OCI-LY7 (cell line): ENCODE measurements at places on chromosomes 16 and 17. TPM values are rescaled to one million over a fixed set of nuclear protein-coding genes. Genes with fewer than 3 reads are reported as not detected.
A peak's percentile ranks its signal among the peaks of the same experiment; 100 is the strongest.

The MAP3K14 gene
- 21.2 and 22.8 TPM in 2 replicates for total RNA-seq

DNA sequence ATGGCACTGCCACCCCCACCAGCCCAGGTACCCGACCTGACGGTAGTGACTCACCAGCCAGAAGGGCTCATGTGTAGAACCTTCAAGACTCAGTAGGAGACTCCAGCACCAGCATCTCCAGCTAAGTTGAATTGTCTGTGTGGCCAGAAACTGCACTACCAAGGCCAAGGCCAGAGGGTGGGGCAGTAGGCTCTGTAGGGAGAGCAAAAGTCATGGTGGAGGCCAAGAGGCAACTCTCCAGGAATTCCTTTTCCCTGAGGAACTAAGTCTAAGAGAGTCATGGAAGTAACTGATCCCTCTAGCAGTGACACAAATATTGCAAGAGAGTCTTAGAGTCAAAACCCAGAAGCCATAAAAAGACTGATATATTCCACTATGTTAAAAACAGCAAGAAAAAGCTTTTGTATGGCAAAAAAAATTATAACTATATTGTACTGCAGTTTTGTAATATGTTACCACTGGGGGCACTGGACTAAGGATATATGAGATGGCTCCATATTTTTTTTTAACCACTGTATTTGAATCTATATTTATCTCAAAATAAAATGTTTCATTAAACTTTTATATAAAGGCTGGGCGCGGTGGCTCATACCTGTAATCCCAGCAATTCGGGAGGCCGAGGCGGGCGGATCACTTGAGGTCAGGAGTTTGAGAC is 30.2 kb upstream of the GUCY2D start:
- peak; percentile 12 for DNase-seq

The CMTM2 gene
- 0.91 TPM in 1 of 2 replicates, not detected in the other for total RNA-seq

The HOXB13 gene
- total RNA-seq: not detected in 2 replicates

The RTN4RL1 gene
- total RNA-seq: not detected in 2 replicates

DNA sequence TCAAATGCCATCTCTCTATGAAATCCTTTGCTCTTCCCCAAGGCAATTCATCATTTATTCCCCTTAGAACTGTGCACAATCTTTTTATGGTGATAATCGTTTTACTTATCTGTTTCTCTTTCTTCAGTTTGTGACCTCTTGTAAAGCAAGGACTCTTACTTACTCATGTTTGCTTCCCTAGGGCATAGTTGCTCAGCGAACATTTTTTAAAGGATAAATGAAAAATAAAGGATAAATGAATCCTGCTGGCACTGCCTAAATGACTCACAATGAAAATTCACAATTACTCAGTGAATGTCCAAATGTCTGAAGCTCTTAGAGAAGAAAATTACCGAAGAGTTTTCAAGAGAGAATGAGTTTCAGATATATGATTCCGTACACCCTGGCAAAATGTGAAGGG is 671.7 kb downstream of the CDH11 start:
- no peak for DNase-seq

GRCh38 chr16:89119166-89119621 is 25.5 kb downstream of the ACSF3 start:
- no peak for DNase-seq

- peak; percentile 78 for DNase-seq
Observed at GRCh38 chr17:68288804-68289203, 2.1 kb downstream of the SLC16A6 start.

DNA sequence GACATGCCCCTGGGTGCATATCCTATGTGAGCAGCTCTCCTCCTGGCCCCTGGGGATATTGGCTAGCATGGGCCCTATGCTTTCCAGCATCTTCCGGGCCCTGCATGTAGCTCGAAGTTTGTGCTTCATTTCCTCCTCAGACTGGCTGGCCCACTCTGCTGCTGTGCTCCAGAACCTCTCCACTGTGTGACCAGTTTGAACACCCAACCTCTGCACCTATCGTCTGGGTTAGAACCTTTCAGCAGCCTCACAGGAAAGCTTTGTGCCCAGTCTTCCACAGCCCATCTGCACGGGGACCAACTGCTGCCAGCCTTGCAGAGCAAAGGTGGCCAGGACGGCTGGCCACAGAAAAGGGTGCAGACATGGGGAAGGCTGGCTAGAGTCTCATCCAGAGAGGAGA is 10.2 kb upstream of the CLEC18B start:
- DNase-seq: no peak

DNA sequence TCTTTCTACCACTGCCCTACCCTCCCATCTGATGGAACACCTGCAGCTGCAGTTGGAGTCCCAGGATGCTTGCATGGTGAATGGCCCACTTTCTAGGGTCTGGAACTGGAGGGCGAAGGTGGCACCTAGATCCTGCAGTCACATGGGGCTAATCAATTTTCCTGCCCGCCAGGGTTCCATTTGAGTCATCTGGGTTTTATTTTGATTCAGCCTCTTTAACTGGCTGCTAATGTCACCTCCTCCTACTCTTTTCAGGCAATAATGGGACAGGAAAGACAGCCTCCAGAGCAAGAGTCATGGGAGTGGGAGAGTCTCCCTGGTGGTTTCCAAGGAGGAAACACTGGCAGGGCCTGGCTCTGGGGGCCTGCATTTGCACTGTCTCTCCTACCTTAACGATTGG is 3.8 kb upstream of the TBKBP1 start:
- no peak for DNase-seq

DNA sequence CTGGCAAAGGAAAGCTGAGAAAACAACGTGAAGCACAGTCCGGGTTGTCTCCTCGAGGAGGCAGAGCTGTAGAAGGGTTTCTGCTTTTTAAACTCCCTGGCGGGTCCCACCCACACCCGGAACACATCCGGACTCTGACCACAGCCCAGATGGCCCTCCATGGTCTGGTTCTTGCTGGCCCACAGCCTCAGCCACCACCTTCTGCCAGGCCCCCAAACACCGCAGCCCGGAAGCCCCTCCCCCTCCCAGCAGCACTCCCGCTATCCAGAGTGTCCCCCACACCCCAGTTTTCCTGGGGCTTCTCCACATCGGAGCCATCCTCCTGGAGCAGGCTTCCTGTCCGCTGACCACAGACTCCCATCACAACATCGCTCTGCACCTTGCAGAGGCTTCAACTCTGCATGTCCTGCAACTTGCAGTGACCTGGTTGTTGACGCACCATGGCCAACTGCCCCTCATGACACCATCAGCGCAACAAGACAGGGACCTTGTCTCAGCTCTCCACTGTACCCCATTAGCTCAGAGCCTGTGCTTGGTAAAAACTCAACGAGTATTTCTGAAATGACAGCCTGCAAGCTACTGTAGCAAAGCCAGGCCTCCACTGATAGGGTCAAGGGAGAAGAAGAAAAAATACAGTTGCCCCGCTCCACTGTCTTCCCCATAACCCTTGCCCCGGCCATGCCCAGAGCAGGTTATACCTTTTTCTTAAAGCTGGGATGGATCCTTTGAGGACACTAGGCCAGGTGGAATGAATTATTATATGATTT is 129.8 kb downstream of the C16orf78 start:
- DNase-seq: no peak

GRCh38 chr16:25988084-25988483 is 296.3 kb downstream of the HS3ST4 start:
- DNase-seq: no peak

The TEKT1 gene
- total RNA-seq: not detected in 2 replicates

The CPNE7 gene
- 0.83 TPM in 1 of 2 replicates, not detected in the other for total RNA-seq

GRCh38 chr17:33811004-33811760 is 443.9 kb upstream of the CCL2 start:
- no peak for DNase-seq

GRCh38 chr16:29806641-29807425 is 504 bp downstream of the MAZ start:
- DNase-seq: peak; percentile 73

DNA sequence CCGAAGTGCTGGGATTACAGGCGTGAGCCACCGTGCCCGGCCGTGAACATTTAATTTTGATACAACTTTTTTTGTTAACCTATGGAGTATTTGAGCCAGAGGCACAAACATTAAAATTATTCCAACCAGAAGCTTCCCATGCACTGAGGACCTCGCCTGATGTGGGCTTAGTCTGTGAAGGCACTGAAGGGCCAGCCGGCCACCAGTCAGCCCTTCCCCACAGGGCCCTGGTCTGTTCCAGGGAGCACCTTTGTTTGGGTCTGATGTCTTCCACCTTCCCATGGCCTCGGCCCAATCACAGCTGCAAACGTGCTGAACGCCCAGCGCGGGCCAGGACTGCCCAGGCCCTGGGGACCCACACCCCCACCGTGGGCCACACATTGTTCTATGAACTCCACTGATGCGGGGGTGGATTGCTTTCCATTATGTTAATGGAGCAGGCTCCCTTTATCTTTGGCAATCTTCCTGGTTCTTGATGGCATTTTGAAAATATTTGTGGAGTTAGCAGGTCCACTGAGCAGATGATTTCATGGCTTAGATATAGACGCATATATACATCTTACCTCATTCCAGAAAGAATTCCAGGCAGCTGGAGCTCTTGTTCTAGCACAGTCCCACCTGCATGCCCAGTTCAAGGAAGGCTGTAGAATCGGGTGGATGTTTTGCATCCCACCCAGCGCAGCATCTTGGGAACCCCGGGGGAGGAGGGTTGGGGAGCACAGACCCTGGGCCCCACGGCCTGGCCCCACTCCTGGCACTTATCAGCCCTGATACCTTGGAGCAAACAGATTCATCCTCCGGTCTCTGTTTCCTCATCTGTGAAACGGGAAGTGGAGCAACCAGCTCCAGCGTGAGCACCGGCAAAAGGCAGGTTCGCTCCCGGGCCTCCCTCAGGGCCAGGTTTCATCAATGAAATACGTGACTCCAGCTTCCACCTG is 14.5 kb downstream of the SPIRE2 start:
- DNase-seq: no peak

DNA sequence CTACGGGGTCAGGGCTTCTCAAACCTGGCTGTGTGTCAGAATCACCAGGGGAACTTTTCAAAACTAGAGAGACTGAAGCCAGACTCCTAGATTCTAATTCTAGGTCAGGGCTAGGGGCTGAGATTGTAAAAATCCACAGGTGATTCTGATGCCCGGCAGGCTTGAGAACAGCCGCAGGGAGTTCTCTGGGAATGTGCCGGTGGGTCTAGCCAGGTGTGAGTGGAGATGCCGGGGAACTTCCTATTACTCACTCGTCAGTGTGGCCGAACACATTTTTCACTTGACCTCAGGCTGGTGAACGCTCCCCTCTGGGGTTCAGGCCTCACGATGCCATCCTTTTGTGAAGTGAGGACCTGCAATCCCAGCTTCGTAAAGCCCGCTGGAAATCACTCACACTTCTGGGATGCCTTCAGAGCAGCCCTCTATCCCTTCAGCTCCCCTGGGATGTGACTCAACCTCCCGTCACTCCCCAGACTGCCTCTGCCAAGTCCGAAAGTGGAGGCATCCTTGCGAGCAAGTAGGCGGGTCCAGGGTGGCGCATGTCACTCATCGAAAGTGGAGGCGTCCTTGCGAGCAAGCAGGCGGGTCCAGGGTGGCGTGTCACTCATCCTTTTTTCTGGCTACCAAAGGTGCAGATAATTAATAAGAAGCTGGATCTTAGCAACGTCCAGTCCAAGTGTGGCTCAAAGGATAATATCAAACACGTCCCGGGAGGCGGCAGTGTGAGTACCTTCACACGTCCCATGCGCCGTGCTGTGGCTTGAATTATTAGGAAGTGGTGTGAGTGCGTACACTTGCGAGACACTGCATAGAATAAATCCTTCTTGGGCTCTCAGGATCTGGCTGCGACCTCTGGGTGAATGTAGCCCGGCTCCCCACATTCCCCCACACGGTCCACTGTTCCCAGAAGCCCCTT is 10.9 kb downstream of the STH start:
- DNase-seq: no peak

- DNase-seq: peak; percentile 78
Observed at GRCh38 chr17:75404731-75405364, 630 bp downstream of the GRB2 start.

GRCh38 chr17:54891176-54891821 is 9.4 kb upstream of the TOM1L1 start:
- peak; percentile 32 for DNase-seq

DNA sequence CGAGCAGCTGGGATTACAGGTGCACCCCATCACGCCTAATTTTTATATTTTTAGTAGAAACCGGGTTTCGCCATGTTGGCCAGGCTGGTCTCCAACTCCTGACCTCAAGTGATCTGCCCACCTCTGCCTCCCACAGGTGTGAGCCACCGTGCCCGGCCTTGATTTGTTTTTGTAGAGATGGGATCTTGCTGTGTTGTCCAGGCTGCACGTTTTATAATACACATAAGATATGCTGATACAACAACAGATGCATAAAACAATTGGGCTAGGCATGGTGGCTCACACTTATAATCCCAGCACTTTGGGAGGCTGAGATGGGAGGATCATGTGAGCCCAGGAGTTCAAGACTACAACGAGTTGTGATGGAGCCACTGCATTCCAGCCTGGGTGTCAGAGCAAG is 6.0 kb downstream of the USP36 start:
- DNase-seq: no peak

The GRIN2C gene
- total RNA-seq: 0.55 and 0.61 TPM in 2 replicates

DNA sequence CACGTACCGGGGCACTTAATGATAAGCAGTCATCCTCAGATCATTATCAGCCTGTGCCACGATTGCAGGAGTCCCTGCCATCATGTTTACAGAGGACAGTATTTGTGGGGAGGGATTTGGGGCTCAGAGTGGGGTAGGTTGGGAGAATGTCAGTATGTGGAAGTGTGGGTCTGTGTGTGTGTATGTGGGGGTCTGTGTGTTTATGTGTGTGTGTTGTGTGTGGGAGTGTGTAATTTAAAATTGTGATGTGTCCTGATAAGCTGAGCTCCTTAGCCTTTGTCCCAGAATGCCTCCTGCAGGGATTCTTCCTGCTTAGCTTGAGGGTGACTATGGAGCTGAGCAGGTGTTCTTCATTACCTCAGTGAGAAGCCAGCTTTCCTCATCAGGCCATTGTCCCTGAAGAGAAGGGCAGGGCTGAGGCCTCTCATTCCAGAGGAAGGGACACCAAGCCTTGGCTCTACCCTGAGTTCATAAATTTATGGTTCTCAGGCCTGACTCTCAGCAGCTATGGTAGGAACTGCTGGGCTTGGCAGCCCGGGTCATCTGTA is 13.5 kb upstream of the EFCAB13 start:
- DNase-seq: no peak

DNA sequence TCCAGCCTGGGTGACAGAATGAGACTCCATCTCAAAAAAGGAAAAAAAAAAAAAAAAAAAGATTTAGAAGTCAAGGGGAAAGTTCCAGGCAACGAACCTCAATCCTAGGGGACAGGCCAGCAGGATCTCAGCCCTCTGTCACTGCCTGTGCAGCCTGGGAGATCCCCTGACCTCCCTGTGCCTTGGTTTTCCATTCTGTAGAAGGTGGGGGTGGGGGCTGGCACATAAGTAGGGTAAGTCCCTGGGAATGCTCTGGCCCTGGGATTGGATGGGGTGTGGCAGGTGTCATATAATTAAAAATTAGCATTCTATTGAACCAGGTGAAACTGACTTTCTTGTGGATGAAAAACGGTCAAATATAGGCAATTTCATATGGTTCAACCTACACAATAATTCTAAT is 90.5 kb downstream of the C16orf78 start:
- DNase-seq: no peak

- no peak for DNase-seq
Observed at GRCh38 chr16:54050459-54051210, 236.0 kb downstream of the IRX3 start.

GRCh38 chr17:21263376-21263775 is 10.2 kb upstream of the NATD1 start:
- DNase-seq: no peak

GRCh38 chr16:29825145-29826044 is 5.1 kb downstream of the MVP start:
- DNase-seq: no peak

The RAB37 gene
- 12.7 and 18.9 TPM in 2 replicates for total RNA-seq
